Activated effector memory CD4-positive, alpha-beta T cell treated with Interleukin-2 at 50 U/mL for 16 hours (primary cell): ENCODE measurements at places on chromosomes 16 and 17.

- DNase-seq, result no peak
Observed at GRCh38 chr17:79414063-79414792, 196.6 kb downstream of the RBFOX3 start.

DNA sequence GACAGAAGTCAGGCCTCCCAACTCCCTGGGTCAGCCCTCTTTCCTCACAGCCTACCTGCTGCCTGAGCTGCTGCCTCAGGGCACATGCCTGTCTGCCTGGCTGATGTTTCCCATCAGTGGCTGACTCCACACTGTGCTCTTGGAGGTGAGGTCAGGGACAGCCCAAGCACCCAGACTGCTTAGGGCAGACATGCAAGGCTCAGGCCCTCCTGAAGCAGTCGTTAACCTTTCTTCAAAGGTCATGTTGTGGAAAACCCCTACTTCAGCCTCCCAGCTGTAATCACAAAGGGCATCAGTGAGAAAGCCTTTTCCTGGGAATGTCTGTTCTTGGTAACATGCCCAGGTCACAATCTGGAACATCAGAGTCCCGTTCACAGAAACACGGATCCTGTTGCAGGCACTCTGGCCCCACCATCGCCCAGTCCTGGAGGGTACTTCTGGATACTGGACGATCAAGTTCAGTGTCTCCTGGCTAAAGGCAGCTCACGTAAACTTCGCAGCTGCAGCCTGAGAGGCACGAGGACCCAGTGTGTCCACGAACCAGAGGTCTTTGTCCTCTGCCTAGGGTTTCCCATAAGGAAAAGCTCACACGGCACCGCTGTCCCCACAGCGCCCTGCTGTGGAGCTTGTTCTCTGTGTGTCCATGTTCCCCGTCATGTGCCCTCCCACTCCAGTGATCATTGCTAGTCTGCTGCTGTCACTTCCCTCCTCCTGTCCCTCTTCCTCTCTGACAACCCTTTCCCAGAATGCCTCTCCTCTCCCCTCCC, 54.9 kb downstream of the GNAO1 start:
- DNase-seq, result no peak

DNA sequence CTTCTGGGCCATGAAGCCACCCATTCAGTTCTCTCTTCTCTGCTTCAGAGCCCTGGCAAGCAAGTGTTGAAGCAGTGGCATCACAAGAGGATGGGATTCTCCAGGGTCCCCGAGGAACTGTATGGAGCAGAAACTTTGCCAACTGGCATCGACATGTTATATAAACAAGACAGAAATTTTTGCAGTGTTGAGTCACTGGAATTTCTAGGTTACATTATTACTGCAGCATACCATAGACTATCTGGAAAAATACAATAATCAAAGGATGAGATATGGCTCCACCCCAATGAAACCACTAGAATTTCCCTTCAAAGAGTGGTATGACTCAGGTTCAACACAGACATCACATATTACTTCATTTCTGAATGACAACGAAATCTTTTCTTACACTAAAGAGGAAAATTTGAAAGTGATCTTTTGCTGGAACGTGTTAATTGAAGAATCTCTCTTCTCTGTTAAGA, 343.0 kb upstream of the DYNLRB2 start:
- no peak for DNase-seq

DNA sequence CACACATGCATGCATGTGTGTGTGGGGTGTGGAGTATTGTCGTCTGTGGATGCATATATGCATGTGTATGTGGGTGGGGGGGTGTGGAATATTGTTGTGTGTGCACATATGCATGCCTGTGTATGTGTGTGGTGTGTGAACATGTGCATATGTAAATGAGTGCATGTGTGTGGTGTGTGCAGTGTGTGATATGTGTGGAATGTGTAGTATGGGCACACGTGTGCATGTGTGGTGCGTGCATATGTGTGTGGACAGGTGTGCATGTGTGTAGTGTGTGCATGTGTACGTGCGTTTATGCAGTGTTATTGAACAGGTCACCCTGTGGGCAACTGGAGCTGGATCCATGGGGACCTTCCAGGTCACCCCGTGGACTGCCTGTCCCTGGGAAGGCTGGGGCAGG, 18.7 kb downstream of the RBFOX3 start:
- no peak for DNase-seq
